ENCODE measurements at places on chromosomes 7 and 10.

- DNase-seq: no peak
Observed at GRCh38 chr10:124257781-124258180, 160.9 kb downstream of the OAT start.

DNA sequence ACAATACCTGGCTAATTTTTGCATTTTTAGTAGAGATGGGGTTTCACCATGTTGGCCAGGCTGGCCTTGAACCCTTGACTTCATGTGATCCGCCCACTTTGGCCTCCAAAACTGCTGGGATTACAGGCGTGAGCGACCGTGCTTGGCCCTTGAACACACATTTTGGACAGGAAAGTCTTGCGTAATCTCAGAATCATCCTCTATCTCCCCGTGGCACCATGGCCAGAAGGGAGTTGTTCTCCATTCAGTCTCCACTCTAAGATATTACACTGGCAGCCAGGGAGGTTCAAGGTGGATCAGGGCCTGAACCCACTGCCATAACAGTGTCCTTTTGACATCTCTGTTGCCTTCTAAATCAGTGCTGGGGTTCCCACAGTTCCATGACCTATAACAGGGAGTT is 29.2 kb upstream of the GALNTL5 start:
- no peak for DNase-seq

- DNase-seq: no peak
Observed at GRCh38 chr10:57992321-57993077, 275.2 kb downstream of the IPMK start.

- DNase-seq: no peak
Observed at GRCh38 chr10:48523820-48524758, 80.8 kb downstream of the ARHGAP22 start.

DNA sequence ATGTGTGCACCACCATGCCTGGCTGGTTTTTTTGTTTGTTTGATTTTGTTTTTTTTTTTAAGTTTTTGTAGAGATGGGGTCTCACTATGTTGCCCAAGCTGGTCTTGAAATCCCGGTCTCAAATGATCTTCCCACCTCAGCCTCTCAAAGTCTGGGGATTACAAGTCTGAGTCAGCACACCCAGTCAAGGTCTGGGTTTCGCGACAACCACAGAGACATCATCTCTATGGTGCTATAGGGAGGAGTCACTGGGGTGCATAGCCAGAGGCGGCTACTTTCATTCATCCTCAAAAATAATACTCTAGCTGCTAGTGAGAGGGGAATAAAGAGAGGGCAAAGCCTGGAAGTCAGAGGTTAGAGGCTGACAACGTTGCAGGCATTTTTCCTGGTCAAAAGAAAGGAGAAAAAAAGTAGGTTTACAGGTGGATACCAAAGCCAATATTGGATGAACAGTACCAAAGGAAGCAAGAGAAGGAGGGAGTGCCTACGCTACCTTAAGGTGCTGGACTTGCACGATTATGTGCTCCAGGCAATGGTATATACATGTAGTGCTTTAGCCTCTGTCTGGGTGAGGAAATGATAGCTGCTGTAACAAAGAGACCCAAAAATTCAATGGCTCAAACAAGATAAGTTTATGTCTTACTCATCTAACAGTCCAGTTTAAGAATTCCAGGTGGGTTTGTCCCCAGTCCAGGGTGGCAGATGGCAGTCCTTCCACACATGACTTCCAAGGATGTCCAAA is 178.3 kb downstream of the SKIDA1 start:
- no peak for DNase-seq

All from brain pericyte (primary cell).